CD8-positive, alpha-beta T cell (primary cell): ENCODE measurements at places on chromosomes 13 and 19.

- no peak for DNase-seq
These were observed 110.3 kb downstream of the NHLRC3 start for GRCh38 chr13:39148513-39148961.

DNA sequence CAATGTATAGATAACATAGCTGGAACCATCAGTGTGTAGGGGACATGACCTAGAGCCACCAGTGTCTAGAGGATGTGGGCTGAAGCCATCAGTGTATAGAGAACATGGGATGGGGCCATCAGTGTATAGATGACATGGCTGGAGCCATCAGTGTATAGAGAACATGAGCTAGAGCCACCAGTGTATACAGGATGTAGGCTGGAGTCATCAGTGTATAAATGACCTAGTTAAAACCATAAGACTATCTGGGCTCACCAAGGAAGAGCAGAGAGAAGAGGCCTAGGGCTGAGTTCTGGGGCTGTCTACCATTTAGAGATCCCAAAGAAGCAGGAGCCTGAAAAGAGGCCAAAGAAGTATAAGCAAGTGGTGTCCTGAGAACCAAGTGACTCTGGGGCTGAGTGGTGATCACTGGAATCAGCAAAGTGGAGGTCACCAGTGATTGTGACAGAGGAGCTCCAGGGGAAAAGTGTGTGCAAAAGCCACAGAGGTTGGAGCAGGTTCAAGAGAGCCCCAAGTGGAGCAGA lies 41.0 kb downstream of the RFX2 start:
- no peak for DNase-seq

GRCh38 chr13:107518780-107519179 lies 696.6 kb downstream of the LIG4 start:
- no peak for DNase-seq

DNA sequence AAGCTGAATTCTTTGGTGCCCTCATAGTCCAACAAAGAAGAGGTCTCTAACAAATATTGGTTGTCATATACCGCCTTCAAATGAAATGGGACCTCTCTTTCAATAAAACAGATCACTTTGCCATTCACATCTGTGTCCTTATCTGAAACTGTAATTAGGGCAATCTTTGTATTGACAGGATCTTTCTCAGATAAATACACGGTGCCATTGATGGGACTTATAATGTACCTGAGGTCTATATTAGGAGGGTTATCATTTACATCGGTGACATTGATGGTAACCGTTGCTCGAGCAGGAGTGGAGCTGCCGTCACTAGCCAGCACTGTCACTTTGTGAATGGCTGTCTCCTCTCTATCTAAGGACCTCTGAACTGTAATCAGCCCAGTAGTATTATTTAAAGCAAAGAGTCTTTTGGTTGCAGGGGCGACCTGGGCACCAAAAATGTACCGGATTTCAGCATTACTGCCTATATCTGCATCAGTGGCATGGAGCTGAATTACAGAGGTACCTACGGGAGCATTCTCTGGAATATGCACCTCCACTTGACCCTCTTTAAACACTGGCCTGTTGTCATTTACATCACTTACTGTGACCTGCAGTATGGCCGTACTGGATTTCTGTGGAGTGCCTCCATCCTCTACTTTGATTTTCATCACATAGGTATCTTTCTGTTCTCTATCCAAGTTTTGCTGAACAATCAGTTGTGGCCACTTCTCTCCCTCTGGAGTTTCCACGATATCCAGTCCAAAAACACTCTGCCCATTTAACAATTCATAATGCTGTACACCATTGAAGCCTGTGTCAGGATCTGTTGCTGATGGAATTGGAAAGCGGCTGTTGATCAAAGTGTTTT lies 2.8 kb downstream of the PCDH9 start:
- DNase-seq: no peak

DNA sequence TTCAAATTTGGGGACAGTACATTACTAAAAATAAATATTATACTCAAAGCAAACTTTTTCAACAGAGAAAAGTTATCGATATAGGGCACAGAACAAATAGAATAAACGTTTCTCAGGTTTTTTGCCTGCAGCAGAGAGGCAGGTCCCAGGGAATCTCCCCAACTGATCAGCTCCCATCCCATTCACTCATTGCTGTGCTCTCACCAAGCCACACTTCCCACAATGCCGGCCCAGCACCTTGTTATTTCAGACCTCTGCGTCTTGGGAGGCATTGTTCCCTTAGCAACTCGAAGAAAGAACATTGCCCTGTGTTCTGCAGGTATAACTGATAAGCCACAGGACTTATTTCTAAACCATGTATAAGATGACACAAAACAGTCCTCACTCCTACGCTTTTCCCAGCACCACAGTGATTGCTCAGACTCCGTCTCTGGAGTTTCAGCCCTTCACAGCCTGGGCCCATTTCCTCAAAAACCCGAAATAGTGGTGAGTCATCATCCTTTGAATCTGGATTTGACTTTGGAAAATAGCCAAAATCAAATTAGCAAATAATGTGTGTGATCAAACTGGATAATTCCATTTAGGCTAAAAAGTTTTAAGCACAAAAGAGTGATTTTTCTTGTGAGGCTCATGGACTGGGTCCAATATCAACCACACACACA lies 100.4 kb downstream of the DCLK1 start:
- no peak for DNase-seq

GRCh38 chr13:41188584-41188983 lies 5.8 kb downstream of the KBTBD7 start:
- DNase-seq: no peak

DNA sequence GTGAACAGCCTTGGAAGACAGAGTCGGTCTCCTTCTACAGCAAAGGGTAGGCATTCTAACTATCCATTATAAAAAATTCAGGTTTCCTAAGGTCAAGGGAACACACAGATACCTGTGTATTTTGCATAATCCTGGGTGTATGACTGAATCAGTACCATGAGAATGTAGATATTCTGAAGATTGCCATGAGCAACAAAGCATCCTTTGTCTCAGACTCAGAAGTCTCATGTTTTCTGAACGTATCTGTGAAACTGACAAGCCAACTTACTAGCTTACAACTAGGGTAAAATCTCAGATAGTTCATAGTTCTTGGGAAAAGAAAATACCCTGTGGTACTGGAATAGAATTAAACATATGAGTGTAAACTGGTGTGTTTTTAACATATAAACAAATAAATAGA lies 6.5 kb downstream of the ZNF566 start:
- DNase-seq: no peak

GRCh38 chr19:15457701-15458484 lies 6.5 kb downstream of the RASAL3 start:
- no peak for DNase-seq

DNA sequence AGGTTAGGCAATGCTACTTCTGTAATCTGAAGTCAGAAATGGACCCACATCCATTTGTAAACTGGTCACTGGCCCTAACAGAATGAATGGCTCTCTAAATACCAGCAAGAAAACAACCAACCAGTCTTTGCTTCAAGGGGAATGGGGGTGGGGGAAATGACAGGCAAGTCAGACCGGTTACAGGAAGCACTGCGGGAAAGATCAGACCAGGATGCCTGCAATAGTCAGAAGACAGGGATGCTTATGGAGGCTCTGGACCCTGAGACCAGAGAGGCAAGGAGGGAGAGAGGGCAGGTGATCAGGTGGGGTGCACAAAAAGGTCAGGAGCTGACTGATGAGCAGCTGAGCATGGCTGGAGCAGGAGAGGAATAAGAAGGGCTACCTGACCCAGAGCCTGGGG lies 13.1 kb downstream of the MED26 start:
- no peak for DNase-seq

GRCh38 chr19:33756177-33756576 lies 40.5 kb upstream of the KCTD15 start:
- DNase-seq: no peak

DNA sequence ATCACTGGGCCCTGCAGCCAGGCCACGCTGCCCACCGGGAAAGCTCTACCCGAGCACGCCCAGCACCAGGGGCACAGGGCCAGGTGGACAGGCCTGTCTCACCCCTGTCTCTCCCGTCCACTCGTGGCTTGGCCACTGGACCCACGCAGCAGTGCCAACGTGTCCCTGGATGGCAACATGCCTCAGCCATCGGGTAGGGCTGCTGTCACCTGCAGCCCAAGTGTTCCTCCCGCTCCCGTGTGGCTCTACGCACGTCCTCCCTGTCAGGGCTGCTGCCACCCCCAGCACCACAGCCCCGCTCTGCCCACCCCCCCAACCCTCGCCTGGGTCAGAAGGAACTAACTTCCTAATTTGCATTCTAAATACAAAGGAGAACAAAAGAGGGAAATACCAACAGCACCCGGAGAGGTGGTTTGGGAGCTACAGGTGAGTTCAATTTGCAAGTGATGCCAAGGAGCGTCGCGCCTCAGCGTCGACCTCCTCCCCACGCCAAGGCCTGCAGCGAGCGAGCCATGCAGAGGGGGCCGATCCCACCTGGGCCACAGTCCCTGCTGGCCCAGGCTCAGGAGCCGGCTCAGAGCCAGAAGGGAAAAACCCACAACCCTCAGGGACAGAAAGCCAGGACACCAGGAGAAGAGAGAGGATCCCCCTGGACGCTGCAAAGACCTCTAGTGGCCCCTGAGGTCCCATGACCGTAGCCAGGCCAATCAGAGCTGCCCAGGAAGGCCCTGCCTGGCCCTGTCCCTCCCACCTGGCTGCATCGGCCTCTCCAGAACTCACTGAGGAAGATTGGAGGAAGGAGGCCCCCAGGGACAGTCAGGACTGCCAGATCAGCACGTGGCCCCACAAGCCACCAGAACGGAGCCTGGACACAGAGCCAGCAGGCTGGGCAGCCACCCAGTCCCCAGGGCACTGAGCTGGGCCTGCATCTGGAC lies 128.4 kb upstream of the SPACA7 start:
- no peak for DNase-seq

- DNase-seq: no peak
These were observed 75.8 kb upstream of the MAB21L1 start for GRCh38 chr13:35552172-35552844.

DNA sequence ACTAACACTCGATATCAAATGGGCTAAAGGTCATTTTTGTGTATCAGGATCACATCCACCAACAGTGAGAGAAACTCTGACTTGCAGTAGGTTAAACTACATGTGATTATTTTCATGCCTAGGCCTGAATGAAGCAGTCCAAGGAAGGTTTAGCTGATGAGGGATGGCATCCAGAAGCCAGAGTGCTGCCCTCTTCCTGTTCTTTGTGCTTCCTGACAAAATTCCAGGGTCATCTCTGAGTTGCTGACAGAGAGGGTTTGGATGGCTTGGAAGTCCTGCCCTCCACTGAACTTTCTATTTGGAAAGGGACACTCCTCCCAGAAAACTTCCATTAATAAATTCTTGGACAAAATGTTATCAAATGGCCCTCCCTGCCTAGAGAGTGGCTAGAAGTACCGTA lies 728.3 kb upstream of the SLC10A2 start:
- no peak for DNase-seq

DNA sequence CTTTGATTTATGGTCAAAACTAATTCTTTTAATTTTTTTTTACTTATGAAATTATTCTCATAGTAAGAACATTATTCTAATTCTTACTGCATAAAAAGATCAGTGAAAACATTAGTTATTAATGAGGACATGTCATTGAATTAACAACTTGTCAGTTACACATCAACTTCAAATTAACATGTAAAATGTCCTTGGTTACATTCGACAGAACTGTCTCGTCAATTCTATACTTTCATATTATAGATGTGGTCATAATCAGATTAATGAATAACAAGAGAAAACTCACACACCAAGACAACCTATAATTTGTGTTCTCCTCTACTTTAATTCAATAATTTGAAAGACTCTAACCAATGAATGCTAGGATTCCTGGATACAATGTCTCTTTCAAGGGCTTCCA lies 66.7 kb downstream of the KATNAL1 start:
- DNase-seq: no peak
